ENCODE measurements at places on chromosomes 2 and 18.

- DNase-seq, result peak; percentile 47
These were observed 12.1 kb upstream of the ARHGEF4 start for GRCh38 chr2:130824492-130825061.

GRCh38 chr2:100194951-100195350 is 52.6 kb upstream of the AFF3 start:
- no peak for DNase-seq

DNA sequence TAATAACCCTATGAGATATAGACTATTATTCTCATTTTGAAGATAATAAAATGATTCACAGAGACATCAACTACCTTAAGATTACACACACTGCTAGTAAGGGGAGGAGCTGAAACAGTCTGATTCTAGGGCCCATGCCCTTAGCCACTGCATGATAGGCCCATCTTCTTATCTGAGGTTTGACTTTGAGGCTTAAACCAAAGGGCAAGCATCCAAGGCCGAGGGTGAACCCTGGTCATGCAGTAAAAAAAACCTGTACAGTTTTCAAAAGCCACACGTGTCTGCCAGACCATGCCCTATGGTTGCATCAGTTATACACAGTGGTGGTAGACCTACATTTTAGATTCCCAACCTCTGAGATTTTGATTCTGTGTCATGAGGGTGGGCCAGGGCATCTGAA is 44.8 kb downstream of the POLE4 start:
- DNase-seq, result no peak

DNA sequence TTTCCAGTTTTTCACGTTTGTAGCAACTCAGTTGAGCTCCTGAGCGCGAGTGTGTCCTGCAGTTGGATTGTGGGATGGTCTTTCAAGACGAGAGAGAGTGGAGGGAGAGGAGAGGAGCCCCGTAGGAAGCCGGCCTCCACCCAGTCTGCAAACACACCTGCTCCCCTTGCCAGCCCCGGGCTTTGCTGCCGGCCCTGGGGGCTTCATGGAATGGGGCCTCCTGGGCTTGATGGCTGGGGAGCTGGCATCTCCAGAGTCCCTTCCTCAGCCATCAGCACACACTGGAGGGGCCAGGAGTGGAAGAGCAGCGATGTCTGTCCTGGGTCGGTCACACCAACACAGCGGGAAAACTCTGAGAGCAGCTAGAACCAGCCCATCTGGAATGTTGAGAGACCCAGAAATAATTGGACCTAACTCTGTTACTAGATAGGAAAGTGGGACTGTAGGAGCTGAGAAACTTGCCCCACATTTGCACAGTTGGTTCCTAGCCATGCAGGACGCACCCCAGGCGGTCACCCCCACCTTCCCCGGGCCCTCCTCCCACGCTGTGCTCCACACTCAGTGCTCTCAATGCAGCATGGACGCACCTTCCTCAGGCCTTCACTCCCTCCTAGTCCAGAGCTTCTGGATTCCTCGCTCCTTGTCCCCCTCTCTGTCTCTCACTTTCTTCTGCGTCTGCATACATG is 69.6 kb downstream of the PTGR3 start:
- DNase-seq, result no peak

DNA sequence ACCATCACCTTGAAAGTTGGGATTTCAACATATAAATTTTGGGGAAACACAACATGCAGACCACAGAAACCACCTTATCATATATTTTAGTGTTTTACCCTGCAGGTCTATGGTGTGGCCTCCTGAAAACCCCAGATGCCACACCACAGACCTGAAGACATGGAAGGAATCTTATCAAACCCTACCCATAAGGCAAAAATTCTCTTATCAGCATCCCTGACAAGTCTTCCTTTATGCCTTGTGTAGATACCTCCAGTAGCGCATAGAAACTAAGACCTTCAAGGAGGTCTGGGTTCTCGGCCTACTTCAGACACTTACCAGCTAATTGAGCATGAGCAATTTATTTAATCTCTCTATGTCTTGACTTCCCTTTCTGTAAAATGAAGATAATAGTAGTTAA is 59.1 kb upstream of the SLC14A2 start:
- DNase-seq, result no peak

DNA sequence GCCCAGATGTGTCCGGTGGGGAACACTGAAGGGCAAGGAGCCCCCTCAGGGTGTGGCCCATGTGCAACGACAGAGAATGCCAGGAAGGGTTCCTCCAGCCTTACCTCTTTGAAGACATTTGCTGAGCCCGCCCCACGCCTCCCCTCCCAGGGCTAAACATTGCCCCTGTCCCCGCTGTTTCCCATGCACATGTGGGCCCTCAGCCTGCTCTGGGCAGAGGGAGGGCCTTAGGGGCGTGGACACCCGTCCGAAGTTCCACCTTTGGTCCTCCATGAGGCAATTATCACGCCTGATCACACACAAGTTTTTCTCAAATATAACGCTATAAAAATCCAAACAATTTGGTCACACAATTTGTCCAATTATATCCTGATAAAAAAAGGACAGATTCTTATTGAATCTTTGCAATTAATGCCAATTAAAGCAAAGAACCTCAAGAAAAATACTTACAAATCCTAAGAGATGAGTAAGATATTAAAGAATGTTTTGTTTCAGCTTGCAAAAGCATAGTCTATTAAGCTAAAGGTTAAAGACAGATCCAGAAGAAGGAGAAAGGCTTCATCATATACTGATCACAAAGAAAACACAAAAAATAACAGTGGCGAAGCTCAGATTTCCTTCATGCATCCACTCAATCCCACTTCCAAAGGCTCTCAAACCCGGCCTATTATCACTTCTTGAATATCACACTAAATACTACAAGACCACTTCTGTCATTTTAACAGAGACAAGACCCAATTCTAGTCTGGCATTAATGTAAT is 55.2 kb upstream of the LDLRAD4 start:
- DNase-seq, result no peak

GRCh38 chr2:3725458-3726250 is 22.3 kb downstream of the DCDC2C start:
- no peak for DNase-seq

GRCh38 chr2:180314086-180314485 is 307.0 kb upstream of the CWC22 start:
- no peak for DNase-seq

- DNase-seq, result no peak
These were observed 94.5 kb downstream of the ACKR3 start for GRCh38 chr2:236664136-236664535.

- no peak for DNase-seq
These were observed 6.5 kb upstream of the MAL start for GRCh38 chr2:95018861-95019550.

DNA sequence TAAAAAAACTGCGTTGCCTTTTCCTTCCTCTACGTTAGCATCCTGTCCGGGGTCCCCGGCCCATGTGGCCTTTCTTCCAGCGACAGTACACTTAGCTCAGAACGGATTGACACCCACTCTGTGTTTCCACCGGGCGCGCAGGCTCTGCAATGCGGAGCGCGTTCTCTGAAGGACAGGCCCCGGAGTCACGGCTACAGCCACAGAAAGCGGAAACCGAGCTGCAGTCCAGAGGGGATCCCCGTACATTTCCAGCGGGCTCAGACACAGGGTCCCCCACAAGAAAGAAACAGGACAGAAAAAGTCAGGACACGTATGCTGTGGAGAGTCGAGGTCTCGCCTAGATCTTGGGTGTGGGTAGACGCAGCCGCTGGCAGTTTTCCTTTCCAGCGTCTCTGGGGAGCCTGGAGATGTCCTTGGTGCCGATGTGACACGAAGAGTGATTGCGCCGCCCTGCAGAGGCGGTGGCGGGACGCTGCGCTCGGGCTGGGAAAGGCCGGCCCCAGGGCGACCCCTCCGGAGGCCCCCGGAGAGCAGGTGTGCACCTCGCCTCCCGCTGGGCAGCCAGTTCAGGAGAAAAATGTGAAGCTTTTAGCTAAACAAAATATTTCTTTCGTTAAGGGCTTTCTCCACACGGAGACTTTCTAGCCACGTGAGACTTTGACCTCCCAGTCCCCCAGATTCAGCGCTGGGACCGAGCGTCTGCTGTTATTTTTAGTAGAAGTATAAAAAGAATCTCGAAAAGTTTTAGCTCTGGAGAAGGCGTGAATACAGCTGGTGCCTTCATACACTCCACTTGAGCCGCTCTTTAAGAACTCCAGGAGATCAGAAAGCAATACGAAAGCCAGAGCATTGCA is 1.3 kb upstream of the ACKR3 start:
- no peak for DNase-seq

GRCh38 chr18:57754577-57755338 is 48.4 kb downstream of the ATP8B1 start:
- DNase-seq, result no peak

GRCh38 chr2:222180619-222181018 is 118.2 kb downstream of the PAX3 start:
- no peak for DNase-seq

- no peak for DNase-seq
These were observed 293.6 kb downstream of the SOX11 start for GRCh38 chr2:5985536-5986385.

DNA sequence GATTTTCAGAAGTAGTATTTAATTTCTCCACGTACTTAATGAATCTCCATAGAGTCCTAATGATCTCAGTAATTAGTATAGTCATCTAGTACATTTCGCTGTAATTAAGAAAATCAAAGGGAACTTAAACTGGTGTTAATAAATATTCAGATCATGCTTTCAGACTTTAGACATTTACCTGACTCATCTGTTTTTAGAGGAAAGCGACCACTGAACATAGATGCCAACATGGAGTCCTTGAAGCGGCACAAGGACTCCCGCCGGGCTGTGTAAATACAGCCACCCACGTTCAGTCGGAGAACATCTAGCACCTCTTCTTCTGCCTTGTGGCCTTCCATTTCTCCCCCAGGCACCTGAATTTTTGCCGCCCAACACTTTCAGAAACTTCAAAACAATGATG is 3.2 kb downstream of the KCTD18 start:
- no peak for DNase-seq

DNA sequence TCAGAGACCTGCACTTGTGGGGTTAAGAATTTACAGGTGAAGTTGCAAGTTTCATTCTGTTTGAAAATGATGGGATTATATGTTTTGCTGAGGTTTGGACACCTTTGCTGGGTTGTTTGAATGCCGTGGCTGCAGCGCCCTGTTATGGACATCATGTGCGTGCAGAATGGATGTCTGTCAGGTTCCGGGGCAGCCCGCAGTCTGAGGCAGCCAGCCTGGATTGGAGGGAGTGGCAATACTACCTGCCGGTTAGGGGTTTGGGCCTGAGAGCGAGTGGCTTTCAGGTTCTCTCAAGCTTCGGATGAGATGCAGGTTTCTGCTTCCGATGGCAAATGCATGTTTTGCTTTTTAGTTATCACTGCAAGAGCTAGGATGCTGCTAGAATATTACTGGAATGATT is 1.1 kb downstream of the CASP8 start:
- DNase-seq, result no peak

- no peak for DNase-seq
These were observed 56.7 kb downstream of the MALT1 start for GRCh38 chr18:58727776-58728500.

GRCh38 chr2:136386046-136386445 is 268.1 kb upstream of the CXCR4 start:
- DNase-seq, result no peak

DNA sequence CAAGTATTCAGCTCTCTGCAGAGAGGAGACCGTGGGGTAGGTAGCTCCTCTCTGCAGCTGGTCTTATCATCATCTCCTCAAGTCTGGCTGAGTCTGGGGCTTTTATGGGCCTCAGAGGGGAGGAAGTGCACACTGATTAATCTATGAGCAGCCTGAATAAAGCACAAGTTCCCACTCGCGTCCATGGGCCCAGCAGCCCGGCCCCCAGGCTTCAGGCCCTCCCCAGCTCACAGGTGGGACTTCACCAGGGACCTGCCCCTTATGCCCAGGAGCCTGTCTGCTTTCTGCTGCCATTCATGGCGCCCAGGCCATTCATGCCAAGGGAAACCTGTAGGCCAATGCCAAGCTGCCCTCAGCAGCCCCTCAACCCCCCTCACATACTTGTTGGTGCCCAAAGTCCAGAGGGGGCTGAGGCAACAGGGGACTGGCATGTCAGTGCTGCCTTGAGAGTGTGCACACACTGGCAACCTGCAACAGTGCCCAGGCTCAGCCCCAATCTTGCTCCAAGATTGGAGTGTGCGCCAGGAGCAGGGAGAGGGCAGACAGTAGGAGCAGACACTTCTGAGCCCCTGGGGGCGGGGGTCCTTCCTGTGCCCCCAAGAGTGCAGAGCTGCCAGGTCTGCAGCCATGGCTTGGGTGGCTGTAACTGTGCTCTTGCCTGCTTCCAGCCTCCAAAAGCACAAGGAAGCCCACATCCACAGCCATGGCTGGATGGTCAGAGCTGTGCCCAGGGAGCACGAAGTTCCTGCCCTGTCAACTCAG is 375.6 kb upstream of the VWC2L start:
- DNase-seq, result no peak

- DNase-seq, result no peak
These were observed 6.9 kb upstream of the POLR2D start for GRCh38 chr2:127864877-127865276.

DNA sequence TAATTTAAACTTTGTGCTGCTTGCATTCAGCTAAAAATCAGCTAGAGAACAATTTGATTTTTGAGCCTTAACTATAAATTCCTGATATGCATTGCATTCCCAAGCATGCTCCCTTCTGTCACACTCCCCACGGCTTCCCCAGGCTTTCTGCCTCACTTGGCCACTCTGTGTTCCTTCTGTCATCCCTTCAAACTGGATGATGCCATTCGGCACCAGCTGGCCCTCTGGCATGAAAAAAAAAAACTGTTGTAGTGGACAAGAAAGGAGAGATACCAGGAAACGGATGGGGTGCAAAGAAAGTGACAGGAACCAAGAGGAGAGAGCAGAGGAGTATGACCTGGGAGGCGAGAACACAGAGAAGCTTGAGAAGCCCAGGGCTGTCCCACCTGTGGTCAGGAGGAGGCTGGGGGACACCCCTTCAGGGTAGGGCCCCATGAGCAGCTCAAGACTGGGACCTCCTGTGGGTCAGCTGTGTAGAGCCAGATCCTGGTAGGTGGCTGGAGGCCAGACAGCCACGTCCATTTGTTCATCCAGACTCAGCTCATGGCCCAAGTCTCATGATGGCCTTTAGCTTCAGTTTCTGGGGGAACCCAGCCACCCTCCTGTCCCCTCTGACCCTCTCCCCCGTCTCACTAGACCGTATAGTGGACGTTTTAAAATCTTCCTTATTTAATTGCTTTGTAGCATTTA is 211.8 kb downstream of the GBX2 start:
- DNase-seq, result no peak

- DNase-seq, result no peak
These were observed 30.4 kb upstream of the FN1 start for GRCh38 chr2:215466097-215466909.

DNA sequence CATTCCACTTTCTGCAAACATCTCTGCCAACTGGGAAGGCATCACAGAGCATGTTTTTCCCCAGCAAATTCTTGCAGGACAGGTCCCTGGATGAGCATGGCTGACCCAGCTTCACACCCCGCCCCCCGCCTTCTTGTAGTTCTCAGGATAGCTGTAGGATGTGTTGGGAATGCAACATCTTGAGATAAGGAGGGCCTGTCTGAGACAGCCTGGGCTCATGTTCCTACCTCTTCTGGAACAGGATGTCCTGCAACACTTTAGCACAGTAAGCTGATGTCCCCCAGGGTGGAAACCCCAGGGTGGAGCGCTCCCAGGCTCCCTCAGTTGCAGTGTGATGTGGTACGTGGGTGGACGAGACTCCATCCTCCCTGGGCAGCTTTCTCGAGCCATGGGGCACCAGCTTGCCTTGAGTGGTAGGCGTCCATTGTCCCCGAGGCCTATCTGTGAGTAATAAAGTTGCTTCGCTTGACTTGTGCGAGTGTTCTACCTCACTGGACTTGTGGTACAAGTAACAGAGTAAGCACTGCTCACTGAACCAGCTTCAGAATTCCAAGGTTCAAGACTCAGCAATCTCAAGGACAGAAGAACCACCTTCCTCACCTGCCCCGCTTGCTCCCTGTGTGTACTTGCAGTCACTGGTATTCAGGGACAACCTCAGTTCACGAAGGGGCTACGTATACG is 48.6 kb downstream of the EMX1 start:
- no peak for DNase-seq

Measured in stimulated activated CD8-positive, alpha-beta memory T cell treated with anti-CD3 and anti-CD28 coated beads, Interleukin-4, amount 100 ng/mL, for 4 hours (primary cell).